ENCODE measurements at places on chromosomes 1 and 21. TPM values are rescaled to one million over a fixed set of nuclear protein-coding genes. Genes with fewer than 3 reads are reported as not detected.

The CHIA gene
- not detected for total RNA-seq

The MATN1 gene
- 0.05 TPM for total RNA-seq

The GSTM2 gene
- total RNA-seq, result 4.5 TPM

The SEMA4A gene
- 0.65 TPM for total RNA-seq

The TNFRSF1B gene
- total RNA-seq, result 0.40 TPM

The WASF2 gene
- total RNA-seq, result 45.6 TPM

The VWA1 gene
- total RNA-seq, result 14.9 TPM

Data from A549 treated with CpdA at 1 μM for 4 hours (cell line).